ENCODE measurements at places on chromosomes 3 and 15.
A peak's percentile ranks its signal among the peaks of the same experiment; 100 is the strongest.

- no peak for DNase-seq
Measured at GRCh38 chr3:5840056-5840455, 652.5 kb downstream of the EDEM1 start.

DNA sequence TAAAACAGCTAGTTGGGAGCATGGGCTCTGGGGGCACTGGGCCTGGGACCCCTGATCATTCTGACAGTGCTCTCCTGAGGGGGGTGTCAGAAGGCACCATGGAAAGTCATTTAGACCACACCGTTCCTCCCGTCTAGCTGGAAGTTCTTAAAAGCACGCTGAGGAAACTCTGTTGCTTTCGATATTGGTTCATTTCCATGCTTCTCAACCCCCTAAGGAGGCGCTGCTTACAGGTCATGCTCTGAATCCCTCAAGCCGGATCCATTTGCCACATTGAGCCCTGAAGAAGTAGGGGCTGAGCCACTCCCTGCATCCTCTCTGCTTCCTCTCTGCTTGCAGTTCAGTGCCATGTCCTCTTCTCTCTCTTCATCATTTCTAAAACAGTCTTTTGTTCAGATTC is 187.2 kb downstream of the CACNA2D3 start:
- no peak for DNase-seq

DNA sequence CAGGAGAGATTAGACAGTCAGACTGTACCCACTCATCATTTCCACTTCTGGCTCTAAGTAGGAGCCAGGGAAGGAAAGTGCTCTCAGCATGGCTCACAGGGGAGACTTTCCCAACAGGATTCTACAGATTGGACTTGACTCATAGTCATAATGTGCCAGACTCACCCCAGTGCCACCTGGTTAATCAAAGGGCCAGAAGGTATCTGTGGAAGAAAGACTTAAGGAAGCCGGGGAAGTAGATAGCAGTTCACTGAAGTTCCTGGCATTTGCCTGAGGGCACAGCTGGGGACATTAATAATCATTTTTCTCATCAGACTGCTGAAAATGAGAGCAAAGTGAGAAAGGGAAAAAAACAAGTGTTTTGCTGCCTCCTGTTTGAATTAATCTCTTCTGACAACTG is 717.5 kb downstream of the TUSC7 start:
- no peak for DNase-seq

DNA sequence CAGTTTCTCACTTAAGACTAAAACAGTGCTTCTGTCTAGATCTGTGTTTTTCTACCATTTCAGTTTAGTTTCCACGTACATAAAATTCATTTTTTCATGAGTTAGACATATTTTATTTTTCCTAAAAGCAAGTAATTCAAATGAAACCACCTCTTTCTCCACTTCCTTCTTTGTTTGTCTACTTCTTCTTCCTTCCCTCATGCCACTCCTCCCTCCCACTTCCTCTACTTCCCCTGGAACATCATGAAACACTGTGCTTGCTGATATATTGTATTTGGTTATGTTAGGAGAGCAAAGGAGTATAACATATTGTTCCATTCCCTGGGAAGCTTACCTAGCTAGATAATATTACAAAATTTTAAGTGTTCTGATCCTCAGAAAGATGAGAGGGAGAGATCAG is 36.7 kb upstream of the GOLGA8B start:
- DNase-seq, result no peak

DNA sequence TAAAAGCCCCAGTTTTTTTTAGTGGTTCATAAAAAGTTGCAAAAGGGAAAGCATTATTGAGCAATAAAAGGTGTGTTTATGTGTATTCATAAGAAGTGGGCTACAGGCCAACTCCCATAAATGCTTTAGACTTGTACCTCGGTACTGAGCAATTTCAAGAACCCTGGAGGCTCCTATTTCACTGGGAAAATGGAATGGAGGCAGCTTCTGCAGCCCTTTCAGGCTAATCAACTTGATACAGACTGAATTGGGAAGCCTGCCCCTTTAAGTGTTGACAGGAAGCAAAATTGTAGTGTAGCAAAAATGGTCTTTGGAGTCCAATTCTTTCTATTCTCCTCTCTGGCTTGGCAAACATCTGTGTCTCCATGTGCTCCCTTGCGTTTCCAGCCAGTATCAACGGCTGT is 118.8 kb downstream of the ECT2 start:
- DNase-seq, result peak; percentile 60

DNA sequence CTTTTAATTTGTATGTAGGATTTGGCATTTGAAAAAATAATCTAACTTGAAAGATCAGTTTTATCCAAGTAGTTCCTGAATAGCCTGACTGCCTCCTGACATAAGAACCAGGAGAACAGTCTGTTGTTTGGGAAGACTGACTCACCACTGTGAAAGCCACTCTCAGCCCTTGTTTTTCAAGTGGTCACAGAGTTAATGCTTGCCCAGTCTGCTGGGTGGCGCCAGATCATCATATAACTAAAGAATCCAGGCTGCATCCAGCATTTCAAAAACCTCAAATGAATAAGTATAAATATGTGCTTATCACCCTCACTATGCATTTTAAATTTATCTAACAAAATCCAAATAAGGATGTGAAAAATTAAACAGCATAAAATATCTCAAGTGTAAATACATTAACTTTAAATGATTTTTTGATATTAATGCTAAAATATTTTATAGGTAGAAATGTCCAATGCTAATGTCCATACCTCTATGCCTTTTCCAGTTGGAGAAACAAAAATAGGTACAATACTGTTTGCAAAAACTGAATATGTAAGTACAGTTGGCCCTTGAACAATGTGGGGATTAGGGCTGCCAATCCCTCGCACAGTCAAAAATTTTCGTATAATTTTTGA is 26.9 kb upstream of the ZBBX start:
- peak; percentile 74 for DNase-seq

DNA sequence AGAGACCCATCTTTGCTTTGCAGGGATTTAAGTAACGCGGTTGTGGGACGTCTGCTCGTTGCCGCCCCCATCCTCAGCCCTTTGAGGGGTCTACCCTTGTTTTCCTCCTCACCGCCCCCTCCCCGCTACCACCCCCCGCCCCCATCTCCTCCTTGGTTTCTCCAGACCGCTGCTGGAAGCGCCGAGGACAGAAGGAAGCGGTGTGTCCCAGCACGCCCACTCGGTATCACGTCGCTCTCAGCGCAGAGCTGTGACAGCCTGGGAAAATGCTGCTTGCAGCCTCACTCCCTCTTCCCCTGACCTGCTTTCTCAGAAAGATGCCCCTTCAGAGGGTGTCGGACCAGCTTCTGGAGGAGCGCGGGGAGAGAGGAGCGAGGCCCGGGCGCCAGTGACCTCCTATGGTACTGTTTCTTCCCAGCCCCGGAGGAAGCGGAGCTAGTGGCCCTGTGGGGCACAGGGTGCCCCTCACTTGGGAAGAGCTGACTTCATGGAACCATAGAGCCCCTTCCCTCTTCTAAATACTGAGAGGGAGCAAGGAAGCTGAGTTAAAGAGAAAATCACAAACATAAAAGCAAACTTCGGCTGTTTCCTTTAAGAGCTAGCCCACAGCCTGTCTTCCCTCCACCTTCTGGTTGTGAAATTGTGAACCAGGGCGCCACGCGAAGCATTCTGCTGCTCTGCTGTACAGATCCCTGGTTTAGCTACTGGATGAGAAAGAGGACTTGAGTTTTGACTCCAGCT is 698 bp downstream of the IL1RAP start:
- no peak for DNase-seq

GRCh38 chr3:72440491-72440890 is 407.8 kb downstream of the SHQ1 start:
- DNase-seq, result no peak

- DNase-seq, result no peak
Measured at GRCh38 chr15:48796930-48797329, 13.9 kb downstream of the CEP152 start.

DNA sequence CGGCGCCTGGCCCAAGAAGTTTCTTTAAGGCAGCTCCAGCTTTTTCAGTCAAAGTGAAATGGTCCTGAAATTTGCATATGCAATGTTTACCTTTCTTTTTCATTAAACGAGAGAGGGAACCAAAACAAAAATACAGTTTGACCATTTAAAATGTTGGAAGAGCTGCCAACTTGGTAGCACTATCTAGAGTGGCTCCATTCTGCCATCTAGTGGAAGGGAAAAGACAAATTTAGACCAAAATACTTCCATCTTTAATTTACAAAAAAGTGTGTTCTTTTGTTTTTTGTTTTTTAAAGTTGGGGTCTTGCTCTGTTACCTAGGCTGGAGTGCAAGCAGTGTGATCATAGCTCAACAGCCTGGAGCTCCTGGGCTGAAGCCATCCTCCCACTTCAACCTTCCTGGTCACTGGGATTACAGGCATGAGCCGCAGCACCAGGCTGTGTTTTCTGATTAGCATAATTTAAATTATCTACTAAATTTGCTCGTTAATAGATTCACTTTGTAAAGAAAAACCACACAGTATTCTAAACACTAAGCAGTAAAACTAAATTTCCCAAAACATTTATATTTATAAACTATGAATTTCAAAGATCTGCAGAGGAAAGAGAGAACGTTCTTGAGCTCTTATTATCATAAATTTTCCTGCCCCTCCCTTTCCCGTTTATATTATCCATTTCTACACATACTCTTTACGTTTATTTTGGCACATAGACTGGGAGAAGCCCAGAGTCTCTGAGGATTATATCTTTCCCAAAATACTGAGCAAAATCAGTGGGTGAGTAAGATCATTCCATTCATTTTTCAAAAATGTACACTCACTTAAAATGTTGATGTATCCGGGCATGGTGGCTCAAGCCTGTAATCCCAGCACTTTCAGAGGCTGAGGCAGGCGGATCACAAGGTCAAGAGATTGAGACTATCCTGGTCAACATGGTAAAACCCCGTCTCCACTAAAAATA is 15.4 kb upstream of the RFC4 start:
- DNase-seq, result peak; percentile 66

DNA sequence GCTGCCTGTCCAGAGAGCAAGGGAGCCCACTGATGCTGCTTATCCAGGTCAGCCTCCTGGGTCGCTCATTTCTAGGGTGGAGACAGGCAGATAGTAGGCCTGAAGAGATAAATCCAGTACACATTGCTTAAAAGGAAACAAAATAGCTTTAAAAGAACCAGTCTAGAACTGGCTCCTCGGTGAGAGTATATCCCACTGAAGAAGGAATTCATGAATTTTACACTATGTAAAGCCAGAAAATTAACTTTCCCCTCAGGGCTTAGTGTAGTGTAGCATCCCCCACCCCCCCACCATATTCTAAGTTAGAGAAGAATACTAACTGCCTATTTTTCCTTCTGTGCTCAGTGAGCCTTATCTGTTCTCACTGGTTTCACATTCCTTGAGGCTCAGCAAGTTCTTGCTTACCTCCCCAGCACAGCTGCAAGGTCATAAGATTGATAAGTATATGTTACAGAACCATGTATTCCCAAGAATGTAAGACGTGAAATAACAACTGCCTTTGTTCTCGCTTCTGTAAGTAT is 30.5 kb upstream of the NOX5 start:
- no peak for DNase-seq

DNA sequence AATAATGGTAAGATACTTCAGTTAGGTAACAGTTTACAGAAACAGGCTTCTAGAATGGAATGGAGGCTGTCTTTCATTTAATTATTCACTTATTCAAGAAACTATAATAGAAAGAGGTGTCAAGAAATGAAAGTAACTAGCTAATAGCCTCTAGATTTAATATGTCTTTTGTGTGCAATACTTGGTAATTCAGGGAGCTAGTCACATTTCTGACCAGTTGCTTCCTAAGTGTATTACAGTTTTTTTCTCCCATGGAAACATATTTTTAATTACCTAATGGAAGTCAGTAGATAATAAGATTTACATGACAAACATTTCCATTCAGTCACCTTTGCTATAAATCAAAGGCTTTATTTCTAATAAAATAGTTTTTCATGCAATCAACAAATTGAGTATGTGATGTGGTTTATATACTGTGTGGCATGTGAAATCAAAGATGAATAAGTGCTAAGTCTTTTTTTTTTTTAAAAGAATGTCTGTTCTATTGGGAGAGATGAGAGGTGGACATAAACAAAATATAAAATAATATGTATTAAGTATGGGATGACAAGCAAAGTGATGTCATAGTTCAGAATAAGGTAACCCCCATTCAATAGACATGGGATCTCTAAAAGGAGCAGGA is 985.7 kb downstream of the SQOR start:
- DNase-seq, result no peak

- DNase-seq, result no peak
Measured at GRCh38 chr3:170631755-170632488, 46.0 kb upstream of the SLC7A14 start.

DNA sequence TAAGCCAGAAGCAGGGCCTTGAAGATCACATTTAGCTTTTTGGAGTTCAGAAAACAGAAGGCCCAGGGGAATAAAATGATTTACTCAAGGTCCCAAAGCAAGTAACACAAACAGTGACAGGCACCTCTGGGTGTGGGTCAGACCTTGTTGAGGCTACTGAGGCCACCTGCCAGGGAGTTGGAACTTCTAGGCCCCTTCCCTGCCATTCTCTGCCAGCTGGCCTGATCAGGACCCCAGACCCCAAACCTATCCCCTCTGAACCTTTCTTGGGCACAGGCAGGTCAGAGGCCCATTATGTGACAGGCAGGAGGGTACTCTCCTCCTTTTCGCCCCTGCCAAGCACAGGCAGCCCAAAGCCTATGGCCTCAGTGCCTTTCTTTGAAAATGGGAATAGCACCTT is 49.4 kb upstream of the ATP2B2 start:
- no peak for DNase-seq

- DNase-seq, result no peak
Measured at GRCh38 chr15:85759376-85759775, 35.3 kb downstream of the KLHL25 start.

DNA sequence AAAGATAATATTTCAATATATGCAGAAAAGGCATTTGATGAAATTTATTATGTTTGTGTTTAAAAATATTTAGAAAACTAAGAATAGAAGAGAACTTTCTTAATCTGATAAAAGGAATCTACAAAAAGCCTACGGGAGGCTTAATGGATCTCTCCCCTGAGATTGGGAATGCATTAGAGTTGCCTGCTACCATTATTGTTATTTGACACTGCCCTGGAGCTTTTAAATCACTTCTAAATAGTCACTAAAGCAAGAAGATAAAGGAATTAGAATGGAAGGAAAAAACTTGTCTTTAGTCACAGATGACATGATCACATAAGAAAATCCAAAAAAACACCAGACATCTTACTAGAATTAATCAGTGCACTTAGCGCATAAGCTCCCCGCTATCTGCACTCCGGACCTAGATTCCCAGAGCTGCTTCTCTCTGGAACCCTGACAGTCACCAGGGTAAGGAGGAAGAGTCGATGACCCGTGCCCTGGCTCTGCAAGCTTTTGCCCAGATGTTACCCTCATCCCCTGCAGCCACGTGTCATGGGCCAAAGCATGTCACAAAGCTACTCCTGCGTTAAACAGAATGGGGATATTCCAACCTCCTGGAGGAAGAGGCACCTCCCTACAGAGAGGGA is 97.1 kb downstream of the MINAR1 start:
- DNase-seq, result no peak

All from NCI-H2081 (cell line).